ENCODE measurements at places on chromosomes 6 and 20.

DNA sequence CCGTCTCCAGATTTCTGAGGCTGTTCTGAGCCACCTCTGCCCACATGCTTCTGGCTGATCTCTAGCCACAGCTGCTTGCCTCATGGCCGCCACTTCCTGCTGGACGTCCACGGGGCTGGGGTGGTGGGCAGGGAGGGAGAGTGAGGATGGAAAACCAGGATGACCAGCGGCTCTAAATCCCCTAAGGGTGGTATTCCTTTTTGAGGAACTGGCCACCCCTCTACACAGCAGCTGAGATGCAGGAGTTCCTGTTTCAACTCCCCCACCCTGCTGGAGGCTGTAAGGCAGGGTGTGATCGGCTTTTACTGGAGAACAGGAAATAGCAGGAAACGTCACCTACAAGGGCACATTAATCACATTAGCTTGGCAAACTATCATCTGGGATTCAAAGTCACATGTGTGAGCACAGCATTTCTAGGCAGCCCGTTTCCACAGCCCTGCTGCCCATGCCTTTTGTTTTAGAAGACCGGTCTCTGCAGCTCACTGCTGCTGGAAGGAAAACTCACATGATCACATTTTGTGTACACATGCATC is 181.6 kb upstream of the ECI2 start:
- DNase-seq, result no peak

DNA sequence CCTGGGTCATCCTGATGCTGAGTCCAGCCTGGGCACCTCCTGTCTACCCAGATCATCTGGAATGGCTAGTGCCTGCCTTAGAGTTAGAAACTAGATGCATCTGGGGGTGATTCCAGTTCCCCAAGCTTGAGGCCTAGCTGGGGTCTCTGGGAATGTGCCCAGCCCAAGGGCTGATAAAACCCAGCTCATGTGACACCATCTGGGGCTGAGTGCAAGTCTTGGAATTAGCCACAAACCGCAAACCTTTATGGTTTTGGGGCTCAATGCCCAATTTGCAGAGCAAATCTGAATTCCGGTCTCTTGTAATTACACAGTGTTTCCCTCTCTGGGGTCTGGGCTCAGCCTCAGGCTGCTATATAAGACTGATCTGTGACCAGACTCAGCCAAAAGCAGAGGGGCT is at the start of gene BPIFB4:
Gene BPIFB4, plus strand, starts transcription at position 385 of the 400 bp plus-strand sequence. CDS start 1,884 bp downstream, outside the sequence.
- DNase-seq, result no peak

DNA sequence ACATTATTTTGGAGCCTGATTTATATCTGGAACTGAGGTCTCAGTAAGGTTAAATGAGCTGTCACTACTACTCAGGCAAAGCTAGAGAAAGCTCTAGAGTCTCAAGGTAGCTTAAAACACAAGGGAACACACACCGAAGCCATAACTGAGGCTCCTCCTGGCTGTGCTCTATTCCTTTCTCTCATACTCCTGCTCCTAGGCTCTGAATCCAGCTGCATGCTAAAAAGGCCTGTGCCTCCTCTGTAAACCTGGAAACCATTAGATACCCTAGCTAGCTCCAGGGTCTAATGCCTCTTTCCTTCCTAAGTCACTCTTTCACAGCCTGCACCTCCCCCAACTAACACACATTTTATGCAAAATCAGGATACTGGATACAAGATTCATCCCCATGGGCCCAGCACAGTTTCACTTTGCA is 17.1 kb downstream of the RIPOR2 start:
- no peak for DNase-seq

DNA sequence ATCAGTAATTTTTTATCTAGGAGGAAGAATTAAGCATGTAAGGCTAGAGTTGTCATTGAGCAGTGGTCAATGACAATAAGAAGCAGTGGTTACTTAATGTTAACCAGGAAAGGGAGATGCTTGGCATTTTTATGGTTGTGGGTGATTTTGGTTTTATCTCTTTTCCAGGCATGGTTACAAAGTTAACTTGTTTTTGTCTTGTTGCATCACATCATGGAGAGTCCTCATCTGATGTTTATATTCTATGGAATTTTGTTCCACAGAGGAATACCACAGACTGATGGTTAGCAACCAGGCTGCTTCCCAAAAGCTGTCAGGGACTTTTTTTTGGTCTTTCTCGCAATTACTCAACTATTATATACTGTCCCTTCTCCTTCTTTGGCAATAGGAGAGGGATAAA is 32.7 kb downstream of the OPRM1 start:
- DNase-seq, result no peak

DNA sequence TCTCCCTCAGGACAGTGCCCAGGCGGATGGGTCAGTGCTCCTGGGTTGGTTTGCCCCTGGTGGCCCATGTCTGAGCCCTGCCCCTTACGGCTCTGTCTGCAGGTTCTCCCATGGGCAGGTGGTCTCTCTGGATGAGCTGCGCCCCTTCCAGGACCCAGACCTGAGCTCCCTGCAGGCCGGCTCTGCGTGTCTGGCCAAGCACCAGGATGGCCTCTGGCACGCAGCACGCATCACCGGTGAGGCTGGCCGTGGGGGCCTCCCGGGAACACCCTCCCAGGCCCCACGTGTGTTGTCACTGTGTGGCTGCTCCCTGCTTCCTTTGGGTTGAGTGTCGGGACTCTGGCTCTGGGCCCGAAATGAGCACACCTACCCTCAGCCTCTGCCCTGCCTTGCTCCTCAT is 3.3 kb upstream of the LIME1 start:
- no peak for DNase-seq

GRCh38 chr6:74964871-74965441 is 240.9 kb downstream of the COL12A1 start:
- DNase-seq, result no peak

GRCh38 chr6:56690519-56691285 is 48.0 kb upstream of the DST start:
- DNase-seq, result no peak
